ENCODE measurements at places on chromosomes 2 and 18.

DNA sequence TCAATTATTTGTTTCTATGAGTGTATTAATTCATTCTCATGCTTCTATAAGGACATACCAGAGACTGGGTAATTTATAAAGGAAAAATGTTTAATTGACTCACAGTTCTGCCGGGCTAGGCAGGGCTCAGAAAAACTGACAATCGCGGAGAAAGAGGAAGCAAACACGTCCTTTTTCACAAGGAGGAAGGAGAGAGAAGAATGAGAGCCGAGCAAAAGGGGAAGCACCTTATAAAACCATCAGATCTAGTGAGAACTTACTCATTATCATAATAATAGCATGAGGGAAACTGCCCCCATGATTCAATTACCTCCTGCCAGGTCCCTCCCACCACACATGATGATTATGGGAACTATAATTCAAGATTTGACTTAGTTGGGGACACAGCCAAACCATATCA lies 294.0 kb downstream of the DSC3 start:
- DNase-seq = peak; percentile 85

- DNase-seq = no peak
These were observed 135.0 kb upstream of the HNMT start for GRCh38 chr2:137829251-137829650.

DNA sequence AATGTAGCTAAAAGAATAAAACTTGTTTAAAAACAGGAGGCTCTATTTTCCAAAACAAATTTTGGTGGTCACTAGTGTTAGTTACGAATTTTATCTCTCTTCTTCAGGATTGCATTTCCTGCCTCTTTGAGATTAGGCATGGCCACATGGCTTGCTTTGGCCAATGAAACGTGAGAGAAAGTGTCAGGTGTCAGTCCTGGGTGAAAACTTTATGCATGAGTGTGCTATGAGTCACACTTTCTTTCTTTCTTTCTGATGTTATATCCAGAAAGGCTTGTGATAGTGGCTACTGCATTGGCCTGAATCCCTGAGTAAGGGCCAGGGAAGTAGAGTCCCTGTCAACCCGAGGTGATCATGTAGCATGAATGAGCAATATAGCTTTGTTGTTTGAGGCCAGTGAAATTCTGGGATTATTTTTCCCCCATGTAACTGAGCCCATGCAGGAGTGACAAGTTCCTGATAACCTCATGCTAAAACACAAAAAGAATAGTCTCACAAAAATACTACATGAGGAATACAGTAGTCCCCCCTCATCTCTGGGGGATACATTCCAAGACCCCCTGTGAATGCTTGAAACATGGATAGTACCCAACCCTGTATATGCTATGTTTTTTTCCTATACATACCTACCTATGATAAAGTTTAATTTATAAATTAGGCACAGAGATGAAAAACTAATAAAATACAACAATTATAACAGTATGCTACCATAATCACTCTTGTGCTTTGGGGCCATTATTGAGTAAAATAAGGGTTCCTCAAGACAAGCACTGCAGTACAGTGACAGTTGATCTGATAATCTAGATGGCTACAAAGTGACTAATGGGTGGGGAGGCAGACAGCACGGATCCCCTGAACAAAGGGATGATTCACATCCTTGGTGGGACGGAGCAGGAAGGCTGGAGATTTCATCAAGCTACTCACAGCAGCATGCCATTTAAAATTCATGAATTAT lies 109.5 kb downstream of the CDC42EP3 start:
- peak; percentile 55 for DNase-seq

- no peak for DNase-seq
These were observed 50.4 kb upstream of the CTDP1 start for GRCh38 chr18:79629249-79629558.

- DNase-seq = no peak
These were observed 89.2 kb upstream of the SALL3 start for GRCh38 chr18:78890388-78890787.

DNA sequence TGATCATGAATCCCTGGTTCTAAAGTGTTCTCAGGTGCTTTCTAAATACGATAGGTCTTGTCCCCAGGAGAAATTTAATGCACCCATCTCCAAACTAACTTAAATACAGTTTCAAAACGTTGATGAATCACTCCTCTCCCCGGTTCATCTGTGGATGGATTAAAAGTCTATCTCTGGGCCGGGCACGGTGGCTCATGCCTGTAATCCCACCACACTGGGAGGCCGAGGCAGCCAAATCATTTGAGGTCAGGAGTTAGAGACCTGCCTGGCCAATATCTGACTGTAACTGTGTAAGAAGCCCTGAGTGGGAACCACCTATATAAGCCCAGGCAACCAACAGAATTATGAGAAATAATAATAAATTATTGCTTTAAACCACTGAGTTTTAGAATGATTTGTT lies 78.7 kb downstream of the LONRF2 start:
- no peak for DNase-seq

DNA sequence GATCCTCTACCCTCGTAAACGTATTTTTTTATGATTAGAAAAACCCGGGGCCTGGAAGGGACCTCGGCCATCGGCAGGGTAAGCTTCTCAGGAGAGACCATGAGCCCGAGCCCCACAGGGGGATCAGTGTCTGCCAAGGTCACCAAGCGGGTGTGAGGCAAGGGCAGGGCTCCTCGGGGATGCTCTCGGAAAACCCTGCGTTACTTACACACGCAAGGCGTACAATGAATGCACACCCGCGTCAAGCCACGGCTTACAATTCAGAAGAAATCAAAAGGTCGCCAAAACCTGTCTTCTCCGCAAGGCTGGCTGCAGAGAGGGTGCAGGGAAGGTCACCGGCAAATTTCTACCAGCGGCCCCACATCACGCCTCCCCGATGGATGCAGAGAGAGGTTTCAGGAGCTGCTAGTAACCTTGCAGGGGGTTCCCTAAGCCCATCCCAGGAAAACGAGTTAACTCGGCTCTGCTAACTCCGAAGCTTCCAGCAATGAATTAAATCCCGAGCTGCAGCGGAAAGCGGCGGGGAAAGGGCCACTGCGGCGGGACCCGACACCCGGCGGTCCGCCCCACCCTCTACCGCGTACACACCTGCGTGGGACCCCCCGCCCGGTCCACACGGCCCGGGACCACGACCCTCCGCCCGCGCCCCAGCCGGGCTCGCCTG lies 638 bp downstream of the ST3GAL5 start:
- DNase-seq = no peak

GRCh38 chr2:181196401-181196800 lies 216.0 kb downstream of the UBE2E3 start:
- no peak for DNase-seq

- DNase-seq = no peak
These were observed 201.4 kb downstream of the RBM43 start for GRCh38 chr2:151060287-151060686.

DNA sequence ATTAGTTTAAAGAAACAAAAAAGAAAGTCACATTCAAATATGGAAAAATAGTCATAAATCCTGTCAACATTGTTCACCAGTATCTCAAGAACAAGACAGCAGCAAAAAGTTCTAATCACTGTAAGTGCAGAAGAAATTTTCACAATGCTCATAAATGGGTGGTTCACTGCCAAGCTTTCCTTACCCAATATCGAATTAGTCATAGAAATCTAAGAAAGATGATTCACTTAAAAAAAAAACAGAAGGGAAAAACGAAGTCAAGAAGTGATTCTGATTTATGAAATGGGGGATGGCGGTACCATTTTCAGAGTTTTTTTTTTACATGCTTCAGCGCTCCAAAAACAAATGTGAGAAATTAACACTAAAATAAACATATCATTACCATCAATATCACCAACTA lies 156.7 kb downstream of the EXOC6B start:
- no peak for DNase-seq

GRCh38 chr2:10549195-10549594 lies 101.1 kb upstream of the ODC1 start:
- no peak for DNase-seq

GRCh38 chr2:99626158-99626557 lies 136.3 kb upstream of the REV1 start:
- no peak for DNase-seq

DNA sequence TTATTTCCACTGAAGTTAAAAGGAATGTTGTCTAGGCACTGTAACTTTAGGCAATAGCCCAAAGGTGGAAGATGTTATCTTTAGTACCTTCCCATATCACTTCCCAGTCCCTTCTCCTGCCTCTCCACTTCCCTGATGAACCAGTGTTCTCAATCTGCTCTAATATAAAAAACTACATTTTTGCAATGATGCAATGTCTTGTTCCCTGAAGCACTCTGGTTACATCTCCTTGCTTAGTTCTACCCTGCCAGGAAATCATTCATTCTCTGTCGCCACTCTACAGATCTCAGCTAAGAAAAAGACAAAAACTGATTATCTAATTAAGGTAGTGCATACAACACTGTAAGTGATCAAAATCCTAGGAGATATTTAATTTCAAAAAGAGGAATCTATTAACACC lies 71.3 kb downstream of the BAZ2B start:
- no peak for DNase-seq

DNA sequence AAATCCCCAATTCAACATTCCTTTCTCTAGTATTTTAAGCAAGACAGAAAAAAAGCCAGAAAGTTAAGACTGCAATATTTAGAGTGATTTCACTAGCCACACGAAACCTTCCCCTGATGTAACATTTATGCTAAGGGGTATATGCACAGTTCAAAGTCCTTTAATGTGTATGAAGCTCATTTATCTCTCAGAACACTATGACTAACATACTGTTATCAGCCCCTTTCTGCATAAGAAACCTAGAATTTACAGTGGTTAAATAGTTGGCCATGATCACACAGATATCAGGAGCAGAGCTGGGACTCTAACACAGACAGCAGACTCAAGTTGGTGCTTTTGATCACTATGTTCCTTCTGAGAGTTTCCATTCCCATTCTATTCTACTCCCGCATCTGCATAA lies 185.5 kb downstream of the CDH2 start:
- DNase-seq = no peak

DNA sequence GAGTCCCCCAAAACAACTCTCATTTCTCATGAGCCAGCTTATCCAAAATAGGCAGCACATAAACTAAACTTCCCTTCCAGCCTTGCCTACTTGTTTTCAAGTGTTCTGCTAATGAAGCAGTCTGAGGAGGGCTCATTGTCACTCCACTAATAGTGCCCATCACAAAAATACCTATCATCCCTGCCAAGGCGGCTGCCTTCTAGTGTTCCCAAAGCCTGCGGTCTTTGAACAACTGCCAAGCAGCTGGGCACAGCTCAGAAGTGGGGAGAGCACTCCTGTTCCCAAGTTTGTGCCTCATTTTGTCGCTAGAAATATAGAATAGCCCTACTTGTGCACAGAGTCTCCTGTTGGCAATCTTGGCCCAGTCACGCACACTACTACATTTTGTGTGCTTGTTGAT lies 50.3 kb downstream of the DTNA start:
- DNase-seq = no peak

DNA sequence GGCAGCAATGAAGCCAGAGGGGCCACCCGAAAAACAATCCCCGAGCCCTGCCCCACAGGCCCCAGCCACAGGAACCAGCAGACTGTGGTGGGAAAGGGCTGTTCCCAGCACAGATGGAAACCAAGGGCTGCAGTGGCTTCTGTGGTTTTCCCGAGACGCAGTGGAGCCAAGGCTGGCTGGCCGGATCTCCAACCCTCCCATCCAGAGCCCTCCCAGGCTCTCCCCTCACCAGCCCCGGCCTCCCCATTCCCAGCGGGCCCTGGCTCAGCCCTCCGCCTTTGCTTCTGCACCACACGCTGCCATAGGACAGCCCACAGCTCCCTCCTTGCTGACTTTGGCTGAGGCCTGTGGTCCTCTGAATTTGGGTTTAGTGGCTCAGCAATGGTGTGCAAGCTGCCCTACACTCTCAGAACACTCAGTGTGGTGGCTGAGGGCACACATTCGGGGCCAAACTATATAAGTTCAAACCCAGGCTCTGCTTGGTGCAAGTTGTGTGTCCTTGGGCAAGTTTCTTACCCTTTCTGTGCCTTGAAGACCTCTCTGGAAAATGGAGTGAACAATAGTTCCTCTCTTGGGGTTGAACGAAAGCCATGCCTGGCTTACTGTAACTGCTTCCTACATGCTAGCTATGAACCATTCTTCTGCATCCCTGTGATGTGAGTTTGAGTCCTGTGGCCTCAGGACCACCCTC lies 200.1 kb downstream of the SMAD7 start:
- no peak for DNase-seq

GRCh38 chr18:46859855-46860254 lies 57.5 kb downstream of the PIAS2 start:
- no peak for DNase-seq

GRCh38 chr2:200040831-200041230 lies 85.4 kb downstream of the MAIP1 start:
- DNase-seq = no peak

DNA sequence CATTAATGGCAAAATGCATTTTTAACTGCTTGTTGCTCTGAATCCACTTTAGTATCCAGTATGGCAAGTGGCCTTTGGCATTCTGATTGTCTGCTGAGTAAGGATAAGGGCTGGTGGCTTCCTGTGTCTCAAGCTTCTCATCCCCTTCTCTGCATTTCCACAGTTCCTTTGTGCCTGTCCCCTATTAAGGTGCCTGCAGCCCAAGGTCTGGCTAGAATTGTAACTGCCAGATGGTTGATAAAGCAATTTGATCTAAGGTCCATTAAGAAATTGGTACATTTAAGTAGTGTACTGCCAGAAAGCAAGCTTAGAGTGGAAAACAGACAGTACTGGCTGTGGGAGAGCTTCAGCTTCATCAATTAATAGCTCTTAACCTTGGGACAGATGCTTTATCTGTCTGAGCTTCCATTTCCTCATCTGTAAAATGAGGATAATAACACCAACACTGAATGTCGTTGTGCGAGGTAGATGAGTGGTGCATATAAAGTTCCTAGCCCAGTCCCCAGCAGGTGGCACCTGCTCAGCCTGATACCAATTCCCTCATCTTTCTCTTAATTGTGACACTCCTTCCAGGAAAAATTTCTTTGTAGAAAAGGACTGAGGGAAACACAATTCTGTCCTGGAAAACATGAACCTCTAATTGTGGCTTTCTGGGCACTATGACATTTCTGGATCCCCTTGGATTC lies 570.6 kb upstream of the GCFC2 start:
- no peak for DNase-seq

- DNase-seq = no peak
These were observed 205.1 kb downstream of the SOX11 start for GRCh38 chr2:5897249-5897648.

- DNase-seq = no peak
These were observed 61.9 kb downstream of the XRCC5 start for GRCh38 chr2:216171011-216171410.

All from Kasumi-1 (cell line).